ENCODE measurements at places on chromosomes 12 and 14.

- no peak for DNase-seq
Measured at GRCh38 chr14:49896966-49897365, 4.1 kb downstream of the ARF6 start.

DNA sequence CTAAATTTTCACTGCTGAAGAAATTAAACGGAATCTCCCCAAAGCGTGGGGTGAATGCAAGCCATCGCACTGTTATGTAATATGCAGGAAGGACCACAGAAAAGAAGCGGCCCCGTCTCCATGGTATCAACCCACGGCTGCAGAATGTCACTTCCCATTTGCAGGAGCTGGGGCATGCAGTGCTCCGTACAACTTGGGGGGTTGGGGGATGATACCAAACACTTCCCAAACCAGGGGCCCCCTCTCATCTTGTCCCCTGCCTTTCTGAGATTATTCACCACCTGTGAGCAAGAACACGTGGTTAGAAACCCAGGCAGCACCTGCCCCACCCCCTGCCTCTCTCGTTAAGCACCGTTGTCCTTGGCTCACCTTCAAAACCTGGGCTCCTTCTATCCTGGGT, 505.1 kb upstream of the TMEM132C start:
- DNase-seq = no peak

DNA sequence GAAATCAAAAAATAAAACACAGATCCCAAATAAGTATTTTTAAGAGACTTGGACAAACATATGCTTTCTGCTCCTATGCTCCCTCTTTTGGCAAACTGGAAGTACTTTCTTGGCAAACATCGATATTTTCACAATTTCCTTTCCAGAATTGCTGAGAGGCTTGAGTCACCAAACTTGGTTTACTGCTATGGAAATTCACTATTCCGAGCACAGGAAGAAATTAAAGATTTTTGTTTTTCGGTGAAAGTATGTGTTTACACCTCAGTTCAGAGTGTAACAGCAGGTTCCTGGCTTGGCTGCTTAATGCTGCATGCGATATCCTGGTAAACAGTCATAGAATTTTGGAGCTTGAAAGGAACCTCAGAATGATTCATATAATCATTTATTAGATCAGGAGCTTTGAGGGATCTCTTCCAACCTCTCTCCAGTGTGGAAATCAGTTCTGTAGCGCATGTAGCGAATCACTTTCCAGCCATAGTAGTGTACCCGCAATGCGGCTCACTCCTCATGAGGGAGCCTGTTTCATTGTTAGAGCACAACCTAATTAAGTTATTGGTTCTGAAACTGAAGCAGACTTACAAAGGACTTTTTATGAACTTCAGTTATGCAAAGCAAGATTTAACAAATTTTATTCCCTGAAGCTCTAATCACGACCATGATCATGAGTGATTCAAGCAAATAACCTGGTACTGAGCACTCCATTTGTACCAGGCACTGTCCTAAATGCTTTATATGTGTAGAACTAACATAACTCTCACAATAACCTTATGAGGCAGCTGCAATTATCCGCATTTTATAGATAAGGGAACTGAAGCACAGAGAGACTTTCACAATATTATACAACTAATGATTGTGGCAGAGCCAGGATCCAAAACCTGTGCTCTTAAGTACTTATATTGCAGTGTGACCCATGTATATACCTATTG, 56.4 kb upstream of the ATP2A2 start:
- no peak for DNase-seq

GRCh38 chr12:112559784-112560183, 141.0 kb downstream of the PTPN11 start:
- no peak for DNase-seq

DNA sequence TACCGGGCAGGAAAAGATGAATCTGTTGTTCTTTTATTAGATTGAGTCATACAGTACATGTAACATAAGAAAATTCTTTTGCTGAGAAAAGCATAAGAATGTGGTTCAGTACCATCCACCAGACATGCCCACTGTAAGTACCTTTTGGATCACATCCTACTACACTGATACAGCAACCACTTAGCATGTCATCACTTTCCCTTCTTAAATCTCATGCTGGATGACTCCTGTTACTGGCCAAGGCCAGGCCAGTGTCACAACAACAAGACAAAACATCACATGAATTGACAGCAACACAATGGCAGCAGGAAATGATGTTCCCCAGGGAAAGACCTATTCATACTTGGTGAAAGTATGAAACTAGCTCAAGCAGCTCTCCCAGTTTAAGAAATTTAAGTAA, 46.4 kb downstream of the STXBP6 start:
- no peak for DNase-seq

DNA sequence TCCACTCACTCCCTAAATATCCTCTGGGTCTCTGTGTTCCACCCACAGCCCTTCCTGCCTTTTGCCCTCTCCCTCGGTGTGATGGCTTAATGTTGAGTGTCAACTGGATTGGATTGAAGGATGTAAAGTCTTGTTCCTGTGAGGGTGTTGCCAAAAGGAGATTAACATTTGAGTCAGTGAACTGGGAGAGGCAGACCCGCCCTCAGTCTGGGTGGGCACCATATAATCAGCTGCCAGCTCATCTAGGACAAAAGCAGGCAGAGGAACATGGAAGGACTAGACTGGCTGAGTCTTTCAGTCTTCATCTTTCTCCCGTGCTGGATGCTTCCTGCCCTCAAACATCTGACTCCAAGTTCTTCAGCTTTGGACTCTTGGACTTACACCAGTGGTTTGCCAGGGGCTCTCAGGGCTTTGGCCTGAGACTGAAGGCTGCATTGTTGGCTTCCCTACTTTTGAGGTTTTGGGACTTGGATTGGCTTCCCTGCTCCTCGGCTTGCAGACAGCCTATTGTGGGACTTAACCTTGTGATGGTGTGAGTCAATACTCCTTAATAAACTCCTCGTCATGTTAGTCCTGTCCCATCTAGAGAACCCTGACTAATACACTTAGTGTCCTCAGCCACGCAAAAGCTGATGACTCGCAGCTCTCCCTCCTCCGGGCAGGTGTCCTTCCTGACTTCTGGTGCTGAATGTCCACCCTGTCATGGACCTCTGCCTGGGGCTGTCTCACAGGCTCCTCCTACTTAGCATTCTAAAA, 5.9 kb downstream of the DGLUCY start:
- no peak for DNase-seq

DNA sequence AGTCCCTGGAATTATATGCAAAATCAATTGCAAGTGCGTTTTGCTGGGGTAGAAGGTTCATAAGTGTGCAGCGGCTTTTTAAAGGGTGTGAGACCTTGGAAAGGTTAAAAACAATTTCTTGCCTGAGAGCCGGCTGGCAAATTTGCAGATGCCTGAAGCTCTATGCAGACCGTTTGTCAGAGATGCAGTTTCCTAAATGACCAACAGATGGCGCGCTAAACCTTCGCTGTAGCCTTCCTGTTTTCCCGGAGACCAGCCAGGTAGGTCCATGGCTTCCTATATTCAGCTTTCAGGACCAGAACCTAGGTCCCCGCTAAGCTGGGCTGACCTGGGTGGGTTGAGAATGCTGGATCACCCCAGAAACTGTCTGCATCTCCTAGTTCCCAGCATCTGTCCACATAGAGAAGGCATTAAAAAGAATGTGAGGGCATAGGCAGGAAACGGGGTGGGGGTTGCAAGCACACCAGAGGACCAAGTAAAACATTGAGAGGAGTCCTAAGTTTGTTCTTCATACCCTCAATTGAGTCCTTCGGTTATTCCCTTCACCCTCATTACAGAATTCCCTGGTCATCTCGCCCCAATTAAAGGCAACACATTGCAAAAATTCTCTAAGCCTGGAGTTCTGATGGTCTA, 5.7 kb upstream of the NOS1 start:
- peak; percentile 16 for DNase-seq

GRCh38 chr14:50497351-50497750, 35.0 kb downstream of the MAP4K5 start:
- DNase-seq = no peak

DNA sequence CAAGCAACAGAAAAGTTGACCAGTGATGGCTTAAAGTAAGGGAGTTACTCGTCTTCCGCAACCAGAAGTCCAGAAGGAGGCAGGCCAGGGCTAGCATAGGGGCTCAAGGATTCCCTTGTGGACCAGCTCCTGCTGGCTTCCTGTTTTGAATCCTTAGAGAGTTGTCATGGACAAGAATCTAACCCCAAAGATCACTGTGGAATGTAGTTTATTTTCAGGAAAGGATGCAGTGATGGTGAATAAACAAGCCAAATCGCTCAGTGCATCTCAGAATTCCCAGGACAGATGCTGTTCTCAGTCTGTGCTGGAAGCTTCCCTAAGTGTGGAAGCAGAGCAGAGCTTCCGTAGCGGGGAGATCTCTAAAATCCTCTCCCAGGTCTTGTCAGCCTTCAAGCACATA, 311.3 kb downstream of the C12orf75 start:
- DNase-seq = no peak

GRCh38 chr12:128804762-128805161, 19.0 kb downstream of the SLC15A4 start:
- no peak for DNase-seq

DNA sequence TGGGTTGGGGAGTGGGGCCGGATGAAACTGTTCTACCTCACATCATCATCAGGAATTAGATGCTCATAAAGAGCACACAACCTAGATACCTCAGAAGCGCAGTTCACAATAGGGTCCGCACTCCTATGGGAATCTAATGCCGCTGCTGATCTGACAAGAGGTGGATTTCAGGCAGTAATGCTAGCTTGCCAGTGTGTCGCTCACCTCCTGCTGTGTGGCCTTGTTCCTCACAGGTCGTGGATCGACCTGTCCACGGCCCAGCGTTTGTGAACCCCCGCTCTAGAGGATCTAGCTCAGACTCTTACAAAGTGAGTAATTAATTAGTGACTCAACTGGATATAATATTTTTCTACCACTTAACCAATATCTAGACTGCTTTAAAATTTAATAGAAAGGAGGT, 5.8 kb downstream of the PPP1R12A start:
- no peak for DNase-seq

- no peak for DNase-seq
Measured at GRCh38 chr12:85308374-85308773, 28.4 kb downstream of the ALX1 start.

GRCh38 chr12:53844994-53845844, 93.4 kb upstream of the HOXC13 start:
- DNase-seq = no peak

- no peak for DNase-seq
Measured at GRCh38 chr12:20268121-20268732, 100.1 kb upstream of the PDE3A start.

GRCh38 chr14:58805057-58805456, 167.3 kb downstream of the DACT1 start:
- DNase-seq = no peak

GRCh38 chr14:102124419-102124818, 15.3 kb upstream of the WDR20 start:
- DNase-seq = no peak

DNA sequence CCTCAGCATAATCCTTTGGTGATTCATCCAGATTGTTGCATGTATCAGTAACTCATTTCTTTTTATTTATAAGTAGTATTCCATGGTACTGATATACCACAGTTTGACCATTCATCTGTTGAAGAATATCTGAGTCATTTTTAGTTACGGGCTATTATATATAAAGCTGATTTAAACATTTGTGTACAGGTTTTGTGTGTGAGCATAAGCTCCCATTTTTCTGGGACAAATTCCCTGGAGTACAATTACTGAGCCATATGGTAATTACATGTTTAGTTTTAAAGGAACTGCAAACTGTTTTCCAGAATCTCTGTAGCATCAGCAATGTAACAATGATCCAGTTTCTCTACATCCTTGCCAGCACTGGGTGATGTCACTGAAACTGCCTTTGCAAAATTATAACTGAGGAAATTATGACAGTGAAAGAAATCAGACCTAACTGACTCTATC, 236.2 kb upstream of the KRR1 start:
- DNase-seq = no peak

DNA sequence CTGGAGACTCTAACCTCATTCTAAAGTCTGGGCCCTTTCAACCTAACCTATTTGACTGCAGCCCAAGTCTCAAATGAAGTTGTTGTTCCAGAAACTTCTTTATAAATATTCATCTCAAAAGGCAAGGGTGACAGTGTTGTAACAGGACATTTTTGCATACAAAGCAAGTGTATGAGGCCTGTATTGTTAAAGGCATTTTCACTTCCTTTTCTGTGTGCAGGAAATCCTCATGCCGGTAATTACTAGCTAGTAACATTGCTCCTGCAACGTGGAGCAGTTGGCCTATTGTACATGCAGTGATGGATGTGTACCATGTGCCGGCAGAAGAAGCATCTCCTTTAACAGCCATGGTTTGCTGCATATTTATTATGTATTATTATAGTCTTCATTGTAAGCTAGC, 156.5 kb upstream of the RMST start:
- DNase-seq = no peak

DNA sequence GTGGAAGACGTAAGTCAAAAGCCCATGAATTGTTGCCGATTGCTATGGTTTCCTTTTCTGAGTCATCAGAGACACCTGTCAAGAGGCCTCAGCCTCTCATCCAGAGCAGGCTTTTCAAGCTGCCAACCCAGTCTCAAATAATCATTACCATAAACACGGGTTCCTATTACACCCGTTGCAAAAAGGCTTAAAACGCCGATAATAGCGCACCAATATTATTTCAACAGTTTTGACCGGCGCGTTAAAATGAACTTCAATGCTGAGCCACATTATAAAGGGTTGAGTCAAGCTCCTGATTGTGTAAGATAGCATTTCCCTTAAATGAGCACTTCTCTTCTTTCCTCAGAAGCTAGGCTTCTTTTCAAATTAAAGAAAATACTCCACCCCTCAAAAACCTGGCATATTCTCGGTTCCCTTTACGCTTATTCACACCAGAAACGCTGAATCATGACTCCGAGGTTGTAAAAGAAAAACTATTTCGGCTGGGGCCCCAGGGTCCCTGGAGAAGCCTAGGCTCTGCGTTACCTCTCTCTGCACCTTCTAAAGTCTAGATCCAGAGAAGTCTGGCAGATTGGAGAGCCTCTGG, 1.4 kb downstream of the TMTC1 start:
- DNase-seq = no peak

GRCh38 chr14:74048281-74048680, 29.1 kb downstream of the BBOF1 start:
- DNase-seq = no peak

DNA sequence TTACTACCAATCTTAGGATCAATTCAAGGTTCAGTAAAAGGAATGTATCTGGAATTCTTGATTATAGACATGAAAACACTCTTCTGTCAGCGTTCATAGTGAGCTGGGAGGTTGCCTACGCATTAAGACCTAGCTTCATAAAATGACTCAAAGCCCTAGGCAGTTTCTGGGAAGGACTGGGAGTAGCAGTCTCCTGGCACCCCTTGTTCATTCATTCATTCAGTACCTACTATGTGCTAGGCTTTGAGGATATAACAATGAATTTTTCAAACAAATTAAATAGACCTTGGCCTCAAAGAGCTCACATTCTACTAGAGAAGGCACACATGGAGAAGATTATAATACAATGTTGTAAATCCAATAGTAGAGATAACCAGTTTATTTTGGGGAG, 46.1 kb downstream of the MDM2 start:
- DNase-seq = no peak

- DNase-seq = no peak
Measured at GRCh38 chr14:93799989-93800921, 12.0 kb upstream of the PRIMA1 start.
